ENCODE measurements at places on chromosomes 2 and 18. TPM values are rescaled to one million over a fixed set of nuclear protein-coding genes. Genes with fewer than 3 reads are reported as not detected.

GRCh38 chr2:7057865-7058400, 140.7 kb downstream of the RNF144A start:
- no peak for DNase-seq

- DNase-seq: peak; percentile 36
These were observed 220.9 kb upstream of the EPHA4 start for GRCh38 chr2:221792971-221793521.

DNA sequence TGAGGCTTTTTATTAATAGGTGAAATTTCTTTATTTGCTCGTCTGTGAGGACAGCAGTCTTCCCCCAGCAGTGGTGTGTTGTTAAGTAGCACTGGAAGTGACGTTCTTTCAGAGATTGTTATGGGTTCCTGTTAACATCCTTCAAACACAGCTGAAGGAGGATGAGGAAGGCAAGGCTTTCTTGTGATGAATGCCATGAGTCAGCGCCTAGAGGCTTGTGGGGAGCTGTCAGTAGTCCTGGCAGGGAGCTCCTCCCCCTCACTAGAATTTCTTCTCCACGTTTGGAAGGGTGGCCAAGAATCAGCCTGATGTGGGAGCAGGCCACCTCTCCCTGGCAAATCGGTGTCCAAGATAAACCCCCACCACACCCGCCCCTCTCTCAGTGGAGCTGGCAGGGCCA, 113.2 kb downstream of the ARHGEF4 start:
- DNase-seq: no peak

GRCh38 chr2:194332799-194333490, 1324.1 kb upstream of the SLC39A10 start:
- DNase-seq: no peak

DNA sequence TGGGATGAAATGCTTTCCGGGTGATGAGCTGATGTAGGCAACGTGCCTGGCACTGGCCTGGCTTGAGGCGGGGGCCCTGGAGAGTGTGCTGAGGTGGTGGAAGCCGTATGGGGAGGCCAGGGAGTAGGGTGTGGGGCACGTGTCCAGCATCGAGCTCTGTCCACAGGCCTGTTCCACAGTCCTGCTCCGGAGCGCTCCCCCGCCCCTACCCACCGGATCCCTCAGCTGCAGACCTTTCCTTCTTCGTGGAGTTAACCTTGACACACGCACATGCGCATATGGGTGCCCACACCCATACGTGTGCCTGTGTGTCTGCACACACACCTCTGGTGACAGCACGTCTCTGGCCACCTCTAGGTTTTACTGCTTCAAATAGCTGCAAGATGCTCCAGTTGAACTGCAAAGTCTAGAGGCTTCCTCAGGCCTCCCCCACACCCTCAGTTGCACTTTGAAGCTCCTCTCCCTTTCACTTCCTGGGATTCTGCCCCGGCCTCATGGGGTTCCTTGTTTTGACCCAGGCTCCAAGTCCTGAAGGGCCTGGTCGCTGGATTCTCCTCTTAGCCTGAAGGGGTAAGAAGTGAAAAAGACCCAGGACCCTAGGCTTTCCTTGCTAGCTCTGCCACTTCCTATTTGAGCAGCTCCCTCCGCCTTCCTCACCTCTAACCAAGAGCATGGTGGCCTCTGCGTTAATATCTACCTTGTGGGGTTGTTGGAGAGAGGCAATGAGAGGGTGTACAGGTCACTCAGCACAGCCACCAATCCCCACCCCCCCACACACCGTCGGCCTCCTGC, 49.5 kb downstream of the INHBB start:
- no peak for DNase-seq

- no peak for DNase-seq
These were observed 191.9 kb downstream of the MC4R start for GRCh38 chr18:60180671-60181070.

DNA sequence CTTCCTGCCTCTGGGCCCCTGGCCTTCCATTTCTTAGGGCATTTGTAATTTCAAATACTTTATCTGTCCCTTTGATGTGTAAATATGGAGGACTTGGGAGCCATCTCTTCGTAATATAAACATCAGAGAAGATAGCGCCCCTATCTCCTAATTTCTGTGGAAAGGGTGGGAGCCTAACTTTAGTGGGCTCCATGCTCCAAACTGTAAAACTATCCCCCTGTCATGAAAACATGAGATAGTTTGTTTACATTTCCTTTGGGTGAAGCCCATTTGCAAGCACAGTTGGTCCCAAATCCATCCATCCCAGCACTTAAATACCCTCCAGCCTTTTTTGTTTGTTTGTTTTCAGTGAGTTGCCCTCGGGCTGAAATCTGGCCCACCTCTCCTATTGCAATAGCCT, 782.6 kb upstream of the FSHR start:
- no peak for DNase-seq

- DNase-seq: no peak
These were observed 79.5 kb downstream of the TMEM163 start for GRCh38 chr2:134639265-134639664.

ALK gene
- polyA plus RNA-seq: 0.30 TPM

PCARE gene
- polyA plus RNA-seq: 0.24 TPM

WDR12 gene
- polyA plus RNA-seq: 92.9 TPM

REL gene
- polyA plus RNA-seq: 6.0 TPM

CPO gene
- polyA plus RNA-seq: 1.0 TPM

All from left renal cortex interstitium (tissue), 4 donors.